ENCODE measurements at places on chromosomes 5 and 9.

GRCh38 chr5:64457846-64458245 is 48.0 kb upstream of the RGS7BP start:
- no peak for DNase-seq

- no peak for DNase-seq
Measured at GRCh38 chr9:84839541-84839940, 170.0 kb downstream of the NTRK2 start.

DNA sequence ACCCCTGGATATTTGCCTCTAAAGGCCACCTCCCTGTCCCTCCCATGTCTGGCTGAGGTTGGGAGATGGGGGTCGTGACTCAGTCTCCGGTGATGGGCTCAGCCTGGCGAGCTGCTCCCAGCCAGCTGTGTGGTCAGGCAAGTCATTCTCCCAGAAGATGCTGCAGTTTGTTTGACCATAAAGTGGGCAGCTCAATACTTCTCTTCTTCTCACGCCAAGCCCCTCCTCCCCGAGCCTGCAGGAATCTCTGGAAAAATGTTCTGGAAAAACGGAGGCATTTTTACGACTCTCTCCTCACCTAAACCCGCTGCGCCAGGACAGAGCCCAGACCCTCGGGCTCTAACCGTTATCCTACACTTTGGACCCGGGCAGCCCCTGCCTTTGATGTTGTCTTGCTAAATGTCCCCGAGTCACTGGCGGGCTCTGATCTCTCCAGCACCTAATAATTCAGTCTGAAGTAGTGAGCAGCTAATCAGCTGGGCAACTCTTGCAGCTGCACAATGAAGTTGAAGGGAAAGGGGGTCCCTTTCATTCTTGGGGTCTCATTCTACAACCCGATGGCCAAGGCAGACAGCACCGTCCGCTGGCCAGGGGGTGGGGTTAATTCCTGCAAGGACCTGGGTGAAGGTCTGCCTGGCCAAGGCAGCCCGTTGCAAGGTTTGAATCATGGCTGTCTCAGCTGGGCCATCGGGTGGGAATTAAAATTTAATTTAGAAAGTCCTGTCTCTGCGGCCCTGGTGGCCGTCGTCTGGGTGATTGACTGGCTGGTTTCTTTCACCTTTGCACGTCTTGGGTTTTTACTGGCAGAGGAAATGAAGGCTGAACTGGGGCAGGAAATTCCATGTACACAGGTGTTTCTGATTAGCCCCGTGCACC is 12.3 kb downstream of the DCANP1 start:
- no peak for DNase-seq

- no peak for DNase-seq
Measured at GRCh38 chr9:9752722-9753121, 860.1 kb downstream of the PTPRD start.

DNA sequence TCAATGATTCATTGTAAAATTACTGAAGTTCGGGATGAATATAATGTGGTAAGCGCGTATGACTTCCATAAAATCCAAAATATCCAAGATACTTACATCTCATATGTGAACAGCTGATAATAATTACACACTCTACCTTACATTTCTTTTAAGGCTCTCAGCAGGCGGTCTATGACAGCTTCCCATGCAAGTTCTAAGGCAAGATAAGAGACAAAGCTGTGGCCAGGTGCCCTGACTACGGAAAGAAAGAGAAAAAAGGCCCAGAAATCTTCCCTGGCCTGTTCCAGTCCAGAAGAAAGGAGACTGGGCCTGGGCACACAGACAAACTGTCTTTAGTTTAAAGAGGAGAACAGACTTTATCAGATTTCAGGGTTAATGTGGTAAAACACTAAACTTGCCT is 69.1 kb downstream of the ARSB start:
- DNase-seq = no peak

GRCh38 chr5:11191673-11192072 is 430.6 kb upstream of the DAP start:
- no peak for DNase-seq

DNA sequence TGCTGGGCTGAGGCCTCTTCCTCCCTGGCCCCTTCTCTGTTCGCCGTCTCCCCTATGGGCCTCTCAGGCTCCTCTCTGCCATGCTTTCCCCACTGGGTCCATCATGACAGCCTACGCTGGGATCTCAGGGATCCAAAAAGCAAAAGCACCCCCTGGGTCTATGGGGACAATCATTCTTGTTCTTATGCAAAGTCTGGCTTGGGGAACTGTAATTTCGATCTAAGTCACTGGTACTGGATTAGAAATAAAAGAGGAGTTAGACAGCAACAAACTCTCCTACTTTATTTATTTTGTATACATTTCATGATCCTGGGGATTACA is 86.6 kb downstream of the SLC38A9 start:
- no peak for DNase-seq

DNA sequence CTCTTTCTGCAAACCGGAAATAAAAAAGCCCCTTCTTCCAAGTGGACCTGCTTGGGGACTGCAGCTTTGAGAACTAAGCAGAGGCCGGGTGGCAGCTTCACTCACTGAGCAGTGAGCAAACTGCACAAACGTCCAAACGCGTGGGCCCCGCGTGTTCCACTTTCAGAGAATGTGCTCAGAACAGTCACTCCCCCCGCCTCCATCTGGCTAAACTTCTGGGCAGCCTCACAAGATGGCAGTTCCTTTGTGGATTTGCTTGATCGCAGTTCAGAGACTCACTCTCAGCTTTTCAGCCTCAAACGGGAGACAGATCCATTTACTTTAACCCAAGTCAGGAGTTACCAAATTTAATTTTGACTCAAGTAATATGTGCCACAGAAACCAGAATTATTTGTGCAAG is 216.6 kb downstream of the TLE1 start:
- no peak for DNase-seq
